ENCODE measurements at places on chromosomes 4 and X. TPM values are rescaled to one million over a fixed set of nuclear protein-coding genes. Genes with fewer than 3 reads are reported as not detected.

GRCh38 chr4:48375651-48376304 is 34.4 kb downstream of the SLAIN2 start:
- no peak for DNase-seq

GRCh38 chr4:143389579-143390195 is 53.0 kb downstream of the GAB1 start:
- DNase-seq, result no peak

DNA sequence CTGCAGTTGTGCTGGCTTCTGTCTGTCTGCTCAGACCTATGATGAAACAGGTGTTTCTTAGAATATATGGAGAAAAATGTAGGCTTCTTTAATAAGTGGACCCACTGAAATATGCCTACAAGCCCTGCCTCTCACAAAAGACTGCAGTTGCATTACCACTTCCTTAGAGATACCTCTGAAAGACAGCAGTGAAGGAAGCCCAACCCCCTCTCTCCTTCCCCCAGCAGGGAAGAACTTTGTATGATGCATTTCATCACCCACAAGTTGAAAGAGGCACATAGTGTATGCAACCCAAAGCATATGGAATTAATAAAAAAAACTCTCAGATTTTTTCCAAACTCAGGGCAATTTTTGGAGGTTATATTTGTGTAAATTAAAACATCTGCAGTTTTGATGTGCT is 916.7 kb downstream of the TECRL start:
- no peak for DNase-seq

- no peak for DNase-seq
Observed at GRCh38 chr4:17763416-17763815, 18.0 kb downstream of the FAM184B start.

DNA sequence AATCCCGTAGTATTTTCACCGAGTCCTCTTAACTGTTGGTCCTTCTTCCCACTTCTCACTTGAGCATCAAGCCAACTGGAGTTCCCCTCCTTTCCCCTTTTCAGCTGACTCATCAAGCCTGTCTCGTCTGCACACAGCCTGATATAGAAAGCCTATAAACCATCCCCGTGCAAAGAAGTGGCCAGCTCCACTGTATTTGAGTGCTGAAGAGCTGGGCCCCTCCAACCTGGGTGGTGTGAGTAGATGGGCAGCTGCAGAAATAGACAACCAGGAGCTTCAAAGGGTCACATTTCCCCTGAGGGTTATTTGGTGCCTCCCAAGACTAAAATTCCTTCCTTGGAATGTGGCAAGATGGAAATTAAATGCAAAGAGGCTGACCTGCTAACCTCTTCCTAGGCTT is 199.7 kb downstream of the HS6ST2 start:
- DNase-seq, result no peak

- DNase-seq, result peak; percentile 35
Observed at GRCh38 chrX:1246816-1247215, 21.8 kb upstream of the CSF2RA start.

- no peak for DNase-seq
Observed at GRCh38 chrX:40167233-40167849, 69.6 kb upstream of the BCOR start.

DNA sequence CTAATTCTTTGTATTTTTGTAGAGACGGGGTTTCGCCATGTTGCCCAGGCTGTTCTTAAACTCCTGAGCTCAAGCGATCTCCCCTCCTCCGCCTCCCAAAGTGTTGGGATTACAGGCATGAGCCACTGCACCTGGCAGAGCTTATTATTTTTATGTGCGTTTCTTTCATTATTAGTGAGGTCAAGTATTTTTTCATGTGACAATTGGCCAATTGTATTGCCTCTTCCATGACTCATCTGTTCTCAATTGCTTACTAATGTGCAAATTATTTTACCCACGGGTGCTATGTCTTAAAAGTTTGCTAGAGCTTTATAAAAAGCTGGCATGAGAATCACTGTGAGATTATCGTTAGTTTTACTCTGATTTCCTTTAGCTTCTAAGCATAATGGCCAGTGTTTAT is 13.0 kb upstream of the ARX start:
- no peak for DNase-seq

- no peak for DNase-seq
Observed at GRCh38 chrX:129772796-129773431, 6.8 kb upstream of the SASH3 start.

DNA sequence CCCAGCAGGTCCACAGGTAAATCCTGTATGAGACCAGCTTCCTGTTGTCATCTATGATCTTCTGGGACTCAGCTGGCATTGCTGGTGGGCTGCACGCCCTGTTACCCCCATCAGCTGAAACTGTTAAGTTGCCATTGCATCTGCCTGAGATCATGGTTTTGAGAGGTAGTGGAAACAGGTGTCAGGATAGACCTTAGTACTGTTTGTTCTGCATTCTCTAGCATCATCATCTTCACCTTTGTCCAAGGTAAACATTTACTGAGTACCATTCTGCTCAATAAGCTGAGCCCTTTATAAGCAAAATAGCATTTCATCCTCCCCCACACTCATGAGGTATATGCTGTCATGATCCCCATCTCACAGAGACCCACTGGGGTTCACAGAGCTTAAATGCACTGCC is 42.9 kb upstream of the PROM1 start:
- no peak for DNase-seq

DNA sequence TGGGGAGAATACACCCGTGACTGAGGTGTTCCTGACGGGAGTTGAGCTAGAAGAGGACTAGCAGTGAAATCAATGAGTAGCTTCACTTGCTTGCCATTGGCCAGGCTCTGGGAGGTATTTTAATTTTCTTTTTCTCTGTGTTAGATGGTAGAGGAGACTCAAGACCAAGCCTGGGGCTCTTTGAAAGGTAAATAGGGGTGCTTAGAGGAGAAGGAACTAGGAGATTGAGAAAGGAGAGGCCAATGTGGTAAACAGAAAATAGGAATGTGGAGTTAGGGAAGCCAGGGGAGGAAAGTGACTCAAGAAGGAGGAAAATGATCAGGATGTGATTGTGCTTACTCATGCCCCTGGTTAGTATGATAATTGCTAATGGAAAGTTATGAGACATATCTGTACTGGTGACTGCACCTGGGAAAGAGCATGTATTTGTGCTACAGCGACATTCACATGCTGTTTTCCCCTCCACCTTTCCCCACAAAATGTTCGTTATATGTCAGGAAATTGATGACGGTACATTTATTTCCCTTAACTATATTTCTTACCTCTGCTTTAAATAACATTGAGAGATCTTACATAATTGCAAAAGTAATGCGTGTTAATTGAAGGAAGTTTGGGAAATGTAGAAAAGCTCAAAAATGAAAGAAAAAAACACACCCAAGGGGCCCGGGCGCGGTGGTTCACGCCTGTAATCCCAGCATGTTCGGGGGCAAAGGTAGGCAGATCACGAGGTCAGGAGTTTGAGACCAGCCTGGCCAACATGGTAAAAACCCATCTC is 16.9 kb upstream of the LRBA start:
- no peak for DNase-seq

- no peak for DNase-seq
Observed at GRCh38 chrX:154396973-154397887, 947 bp upstream of the RPL10 start.

The SAGE1 gene
- not detected for polyA plus RNA-seq

DNA sequence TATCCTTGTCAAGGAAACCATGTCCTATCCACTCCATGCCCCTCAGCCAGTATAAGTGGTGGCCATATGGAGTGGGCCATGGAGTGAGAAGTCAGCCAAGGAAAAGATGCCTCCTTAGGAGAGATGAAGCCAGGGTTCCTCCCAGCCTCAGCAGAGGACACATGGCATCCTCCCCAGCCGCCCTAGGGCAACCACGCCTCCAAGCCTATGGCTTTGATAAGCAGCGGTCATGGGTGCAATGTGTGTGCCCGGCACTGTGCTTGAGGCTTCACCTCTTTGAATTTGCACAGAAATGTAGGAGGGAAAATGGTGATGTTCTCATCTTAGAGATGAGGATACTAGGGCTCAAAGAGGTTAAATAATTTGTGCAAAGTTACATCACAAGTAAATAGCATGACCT is 34.6 kb upstream of the TBC1D14 start:
- no peak for DNase-seq

DNA sequence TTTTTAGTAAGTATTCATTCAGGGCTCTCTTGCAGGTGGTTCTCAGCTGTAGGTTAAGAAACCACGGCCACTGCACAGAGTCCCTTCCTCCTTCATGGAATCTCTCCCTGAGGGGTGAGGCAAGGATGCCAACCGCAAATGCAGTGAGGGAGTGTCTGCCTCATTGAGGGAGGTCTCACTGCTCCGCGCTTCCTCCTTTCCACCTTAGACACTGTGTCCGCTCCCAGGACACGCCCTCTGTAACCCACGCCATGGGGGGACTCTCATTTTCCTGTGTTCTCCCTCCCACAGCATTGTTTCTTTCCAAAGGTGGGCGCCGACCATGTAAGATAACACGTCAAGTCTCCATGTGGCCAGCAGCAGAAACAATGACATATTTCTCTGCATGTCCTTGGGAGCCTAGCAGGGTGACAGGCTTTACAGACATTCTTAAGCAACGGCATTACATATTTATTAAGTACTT is 63.2 kb downstream of the SEPSECS start:
- no peak for DNase-seq

DNA sequence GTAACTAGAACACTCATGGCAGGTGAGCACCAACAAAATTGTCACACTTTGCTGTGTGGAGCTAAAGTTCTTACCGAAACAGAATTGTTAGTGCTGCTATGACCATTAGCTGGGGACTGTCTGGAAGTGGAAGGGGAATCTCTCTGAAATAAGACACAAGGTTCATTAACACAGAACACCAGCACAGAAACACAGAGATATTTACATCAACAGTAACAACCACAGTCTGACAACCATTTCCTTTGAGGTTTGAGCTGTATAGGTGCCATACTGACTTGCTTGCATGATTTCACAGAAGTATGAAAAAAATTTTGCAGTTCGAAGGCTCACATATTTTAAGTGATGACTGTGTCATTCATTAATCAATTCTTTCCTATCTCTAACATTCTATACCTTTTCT is 109.8 kb downstream of the NYX start:
- DNase-seq, result no peak

DNA sequence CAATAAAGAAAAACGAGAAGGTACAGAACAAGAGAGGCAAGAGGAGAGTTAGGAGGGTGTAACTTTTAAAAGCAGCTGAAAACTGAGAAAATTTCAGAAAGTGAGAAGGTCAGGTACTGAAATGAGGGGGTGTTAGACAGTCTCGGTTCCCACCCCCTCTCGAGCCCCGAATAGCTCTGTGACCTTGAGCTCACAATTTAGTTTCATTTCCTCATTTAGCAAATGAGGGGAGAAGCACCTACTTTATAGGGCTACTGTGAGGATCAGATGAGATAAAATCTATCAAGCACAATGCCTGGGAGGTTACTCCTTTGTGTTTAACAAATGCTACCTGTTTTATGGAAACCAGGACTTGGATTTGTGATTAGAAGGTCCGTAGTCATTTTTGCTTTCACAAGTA is 4.9 kb downstream of the UGT8 start:
- no peak for DNase-seq

The NEXMIF gene
- 2.8 TPM for polyA plus RNA-seq

The SORCS2 gene
- polyA plus RNA-seq, result 8.3 TPM

The SYTL5 gene
- polyA plus RNA-seq, result 2.6 TPM

DNA sequence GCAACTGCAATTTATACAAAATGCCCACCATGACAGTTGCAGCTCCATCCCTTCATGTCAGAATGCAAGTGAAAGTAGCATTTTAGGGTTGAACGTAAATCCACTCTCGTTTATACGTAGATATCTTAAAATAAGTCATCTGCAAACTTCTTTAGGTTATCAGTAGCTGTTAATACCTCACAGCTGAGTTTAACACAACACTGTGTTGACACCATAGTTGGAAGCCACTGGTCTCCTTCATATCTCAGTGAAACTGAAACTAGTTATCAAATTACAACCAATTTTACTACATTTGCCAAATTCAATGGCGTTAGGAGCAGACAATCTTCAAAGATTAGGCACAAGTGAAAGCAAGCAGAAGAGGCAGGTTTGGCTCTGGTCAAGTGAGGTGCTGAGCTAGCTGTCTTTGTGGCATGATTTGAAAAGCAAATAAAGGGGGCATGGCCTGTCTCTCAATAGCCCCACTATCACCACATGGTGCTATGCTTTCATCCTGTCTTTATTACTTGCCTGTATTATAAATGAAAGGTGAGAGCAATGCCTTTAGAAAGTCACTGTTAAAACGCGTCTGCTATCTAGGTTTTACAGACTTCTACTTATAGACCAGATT is 12.3 kb downstream of the PPP3CA start:
- no peak for DNase-seq

GRCh38 chrX:96425200-96425599 is 259.4 kb upstream of the DIAPH2 start:
- no peak for DNase-seq

- DNase-seq, result no peak
Observed at GRCh38 chr4:159169404-159170302, 66.8 kb downstream of the RAPGEF2 start.
